ENCODE measurements at places on chromosomes 16 and 17.
A peak's percentile ranks its signal among the peaks of the same experiment; 100 is the strongest.

- no peak for DNase-seq
Measured at GRCh38 chr17:1197781-1198490, 18.2 kb upstream of the ABR start.

DNA sequence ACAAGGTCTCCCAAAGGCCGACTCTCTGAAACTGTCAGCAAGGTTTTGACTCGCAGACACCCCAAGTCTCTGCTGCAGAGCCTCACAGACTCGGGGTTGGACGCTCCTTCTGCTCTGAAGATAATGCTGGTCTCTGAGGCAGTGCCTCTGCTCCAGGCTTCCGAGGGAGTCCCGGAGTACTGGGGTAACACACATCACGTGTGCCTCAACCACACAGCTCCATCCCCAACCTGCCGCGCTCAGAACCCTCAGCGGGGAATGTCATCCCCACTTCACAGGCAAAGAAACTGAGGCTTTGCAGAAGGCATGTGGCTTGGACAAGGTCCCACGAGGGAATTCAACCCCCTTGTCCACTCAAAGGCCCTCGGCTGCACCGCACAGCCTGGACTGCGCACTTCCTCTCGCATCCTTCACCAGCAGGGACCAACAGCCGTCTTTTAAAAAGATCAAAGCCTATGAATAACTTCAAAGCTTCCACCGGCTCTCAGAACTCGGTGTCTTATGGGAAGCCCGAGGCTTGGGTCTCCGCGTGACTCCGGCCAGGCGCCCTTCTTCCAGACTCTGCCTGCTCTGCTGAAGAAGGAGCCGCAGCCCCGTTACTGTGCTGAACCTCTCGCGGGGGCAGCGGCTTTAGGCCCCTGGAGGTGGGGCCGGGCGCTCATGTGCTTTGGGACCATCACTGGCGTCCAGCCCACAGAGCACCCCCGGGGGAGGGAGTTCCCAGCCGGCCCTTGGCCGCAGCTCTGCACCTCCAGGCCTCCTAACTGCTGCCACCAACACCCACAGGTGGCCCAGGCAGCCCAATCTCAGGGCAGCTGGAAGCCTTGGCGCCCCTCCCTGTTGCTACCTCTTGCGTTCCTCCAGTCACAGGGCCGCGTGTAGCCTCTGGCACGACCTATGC is 2.2 kb downstream of the TMEM204 start:
- DNase-seq = no peak

DNA sequence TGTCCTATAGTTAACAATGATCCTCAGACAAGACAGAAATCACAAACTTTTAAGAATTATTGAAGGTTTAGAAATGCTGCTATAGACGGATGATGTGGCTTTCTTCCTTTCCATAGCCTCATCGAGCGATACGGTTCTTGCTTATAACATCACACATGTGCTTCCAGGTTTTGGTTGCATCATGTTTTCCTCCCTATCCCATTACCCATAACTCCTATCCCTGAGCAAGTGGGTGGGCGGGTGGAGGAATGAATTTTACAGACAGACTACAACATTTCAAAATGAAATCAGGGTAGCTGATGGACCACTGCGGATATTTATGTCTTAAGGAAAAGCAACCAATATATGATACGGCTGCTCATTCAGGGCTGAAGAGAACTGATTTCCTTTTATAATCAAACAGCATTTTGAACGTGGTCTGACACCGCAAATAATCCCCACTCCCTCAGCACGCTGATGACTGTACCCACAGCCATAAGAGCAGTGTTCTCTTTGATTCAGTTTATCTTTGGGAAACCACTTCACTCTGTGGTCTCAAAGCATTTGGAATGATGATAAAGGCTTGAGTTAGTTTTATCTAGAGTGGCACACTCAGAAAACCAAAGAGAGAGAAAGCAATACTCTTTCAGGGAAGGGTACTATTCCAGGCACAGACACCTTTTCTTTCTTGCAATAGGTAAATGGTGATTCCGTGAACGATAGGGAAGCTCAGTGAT is 4.6 kb upstream of the AKTIP start:
- no peak for DNase-seq

- no peak for DNase-seq
Measured at GRCh38 chr16:3971706-3972105, 91.2 kb upstream of the CREBBP start.

GRCh38 chr17:42920922-42921321 is 20.3 kb downstream of the G6PC1 start:
- DNase-seq = no peak

DNA sequence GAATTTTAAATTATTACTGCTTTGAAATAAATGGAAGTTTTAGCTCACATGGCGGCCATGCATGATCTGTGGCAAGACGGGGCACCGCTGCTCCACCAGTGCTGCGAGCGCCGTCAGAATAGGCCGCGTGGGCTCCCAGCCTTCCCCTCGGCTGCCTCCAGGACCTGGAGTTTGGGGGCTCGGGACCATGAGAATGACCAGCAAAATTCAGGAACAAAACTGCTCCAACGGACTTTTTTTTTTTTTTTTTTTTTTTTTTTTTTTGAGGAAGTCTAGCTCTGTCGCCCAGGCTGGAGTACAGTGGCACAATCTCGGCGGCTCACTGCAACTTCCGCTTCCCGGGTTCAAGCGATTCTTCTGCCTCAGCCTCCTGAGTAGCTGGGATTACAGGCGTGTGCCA is 38.3 kb upstream of the AKAP1 start:
- no peak for DNase-seq

- DNase-seq = no peak
Measured at GRCh38 chr17:36899250-36900159, 37.8 kb upstream of the LHX1 start.

GRCh38 chr17:27339198-27339835 is 45.4 kb downstream of the WSB1 start:
- DNase-seq = no peak

- DNase-seq = no peak
Measured at GRCh38 chr16:49452578-49452977, 79.0 kb downstream of the C16orf78 start.

- DNase-seq = no peak
Measured at GRCh38 chr16:81495321-81496234, 51.0 kb downstream of the CMIP start.

- no peak for DNase-seq
Measured at GRCh38 chr17:34319039-34319483, at the start of gene CCL8. TSS of gene CCL8 (plus strand) at chr17:34319435. CDS start at chr17:34319502, 67 bp downstream.

DNA sequence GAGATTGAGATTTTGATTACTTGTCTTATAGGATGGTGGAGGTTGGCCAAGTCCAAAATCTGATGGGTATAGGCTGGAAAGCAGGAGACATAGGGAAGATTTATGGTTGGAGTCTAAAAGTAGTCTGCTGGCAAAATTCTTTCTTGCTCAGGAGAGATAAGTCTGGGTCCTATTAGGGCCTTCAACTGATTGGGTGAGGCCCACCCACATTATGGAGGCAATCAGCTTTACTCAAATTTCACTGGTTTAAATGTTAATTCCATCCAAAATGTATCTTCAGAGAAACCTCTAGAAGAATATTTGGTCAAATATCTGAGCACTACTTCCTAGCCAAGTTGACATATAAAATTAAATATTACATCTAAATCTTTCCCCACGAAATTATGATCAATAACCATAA is 31.7 kb upstream of the CDH8 start:
- DNase-seq = no peak

GRCh38 chr16:84739349-84740124 is 39.7 kb downstream of the USP10 start:
- DNase-seq = no peak

DNA sequence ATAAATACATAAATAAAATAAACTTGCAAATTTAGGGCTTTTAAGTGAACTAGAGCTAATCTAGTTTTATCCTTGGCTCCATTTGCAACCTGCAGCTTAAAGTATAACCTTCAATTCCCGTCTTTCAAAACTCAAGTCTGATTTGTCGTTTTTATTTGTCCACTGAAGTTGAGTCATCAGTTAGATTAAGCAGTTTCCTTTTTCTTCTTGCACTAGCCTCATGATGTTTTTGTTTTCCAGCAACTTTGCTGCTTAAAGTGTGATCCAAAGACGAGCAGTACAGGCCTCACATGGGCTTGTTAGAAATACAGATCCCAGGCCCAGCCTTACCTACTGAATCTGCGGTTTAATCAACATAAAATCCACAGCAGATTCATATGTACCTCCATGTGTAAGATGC is 13.8 kb downstream of the ARSG start:
- DNase-seq = no peak

DNA sequence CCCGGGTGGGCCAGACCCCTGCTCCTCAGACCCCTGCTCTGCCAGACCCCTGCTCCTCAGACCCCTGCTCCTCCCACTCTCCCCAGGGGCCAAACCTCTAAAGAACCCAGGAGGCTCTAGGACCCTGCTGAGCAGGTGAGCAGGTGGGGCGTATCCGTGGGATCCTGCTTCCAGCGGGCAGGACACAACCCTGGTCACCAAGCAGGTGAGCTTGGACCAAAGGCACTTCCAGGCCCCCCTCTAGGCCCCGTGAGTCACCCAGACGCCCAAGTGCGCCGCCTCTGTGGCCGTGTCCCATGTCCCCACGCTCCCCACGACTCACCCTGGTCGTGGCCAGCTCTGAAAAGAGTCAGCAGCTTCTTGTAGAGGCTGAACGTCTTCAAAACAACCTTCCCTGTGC is 5.0 kb downstream of the CYBC1 start:
- no peak for DNase-seq

- DNase-seq = no peak
Measured at GRCh38 chr17:18040261-18040858, 1.2 kb downstream of the GID4 start.

- no peak for DNase-seq
Measured at GRCh38 chr17:59890720-59891119, 2.0 kb downstream of the TUBD1 start.

DNA sequence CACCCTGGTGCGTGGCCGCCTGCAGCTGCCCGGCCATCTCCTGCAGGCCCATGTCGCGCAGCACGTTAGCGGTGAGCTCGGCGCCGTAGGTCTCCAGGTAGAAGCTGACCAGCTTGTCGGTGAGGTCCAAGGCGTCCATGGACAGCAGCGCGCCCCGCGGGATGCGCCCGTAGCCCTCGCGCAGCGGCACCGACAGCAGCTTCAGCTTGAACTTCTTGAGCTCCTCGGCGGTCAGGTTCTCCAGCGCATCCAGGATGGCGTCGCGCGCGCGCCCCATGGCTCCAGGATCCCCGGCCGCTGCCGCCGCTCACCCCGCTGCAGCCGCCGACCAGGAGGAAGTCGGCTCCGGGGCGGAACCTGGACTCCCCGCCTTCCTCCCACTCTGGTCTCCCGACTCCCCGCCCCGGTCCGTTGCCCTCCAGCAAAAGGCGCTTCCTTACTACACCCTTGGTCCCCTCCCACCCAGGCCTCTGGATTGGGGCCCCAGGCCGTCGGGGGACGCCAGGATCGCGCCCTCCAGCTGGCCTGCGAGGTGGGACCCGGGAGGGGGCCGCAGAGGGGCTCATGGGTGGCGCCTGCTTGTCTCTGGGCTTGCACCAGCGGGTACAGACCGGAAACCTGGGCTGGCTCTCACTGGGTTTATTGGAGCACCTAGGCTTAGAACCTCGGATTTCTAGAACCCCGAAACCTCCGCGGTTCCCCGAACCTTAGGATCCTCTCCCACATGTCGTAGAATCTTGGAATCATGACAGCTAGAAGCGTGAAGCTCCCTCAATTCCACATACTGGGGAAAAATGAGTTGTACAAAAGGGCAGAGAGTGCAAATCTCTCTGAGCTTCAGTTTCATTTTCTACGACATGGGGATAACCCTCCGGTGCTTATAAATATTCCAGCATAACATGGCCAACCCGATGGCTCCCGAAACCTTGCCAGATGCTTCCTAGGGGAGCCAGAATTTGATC is at the start of gene PYCARD:
PYCARD (minus strand) TSS at position 347 of the 962 bp plus-strand sequence; CDS start at position 277, 70 bp downstream.
- no peak for DNase-seq

DNA sequence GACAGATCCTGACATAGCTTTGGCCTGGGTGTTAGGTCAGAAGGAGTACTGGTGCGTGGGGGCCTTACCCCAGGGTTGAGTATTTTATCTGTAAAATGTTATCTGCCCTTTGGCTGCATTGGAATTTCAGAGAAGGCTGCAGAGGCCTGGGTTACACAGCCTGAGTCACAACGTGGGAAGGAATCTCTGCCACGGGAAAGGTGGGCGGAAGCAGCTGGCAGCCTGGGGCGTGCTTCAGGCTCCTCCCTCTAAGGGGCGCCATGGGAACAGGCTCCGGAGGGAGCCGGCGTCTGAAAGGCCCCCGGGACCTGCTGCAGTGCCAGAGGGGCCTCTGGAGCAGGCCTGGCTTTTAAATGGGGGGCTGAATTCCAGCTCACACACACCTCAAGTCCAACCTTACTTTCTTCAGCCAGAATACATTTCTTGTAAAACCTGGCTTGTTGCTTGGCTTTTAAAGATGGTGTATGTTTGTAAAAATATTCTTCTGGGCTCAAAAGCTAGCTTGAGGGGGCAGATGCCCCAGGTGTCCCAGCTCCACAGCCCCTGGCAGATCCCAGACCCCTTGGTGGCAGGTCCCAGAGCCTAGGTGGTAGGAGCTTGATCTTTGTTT is 142.2 kb downstream of the RAB11FIP4 start:
- no peak for DNase-seq

DNA sequence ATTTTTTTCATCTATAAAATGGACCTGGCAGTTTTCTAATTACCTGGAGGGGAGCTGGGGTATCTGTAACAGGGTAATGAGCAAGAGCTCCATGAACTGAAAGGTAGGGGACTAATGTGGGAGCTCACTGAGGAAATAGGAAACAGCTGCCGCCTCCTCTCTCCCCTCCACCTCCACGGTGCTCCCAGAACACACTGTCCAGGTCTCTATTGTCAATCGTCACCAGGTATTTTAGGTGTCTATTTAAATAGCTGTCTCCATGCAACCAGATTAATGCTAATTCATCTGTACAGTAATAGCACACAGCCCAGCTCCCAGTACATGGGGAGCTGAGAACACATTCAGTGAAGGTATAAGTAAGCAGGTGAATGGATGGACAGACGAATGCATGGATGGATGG is 233.3 kb downstream of the GRIN2A start:
- DNase-seq = no peak

DNA sequence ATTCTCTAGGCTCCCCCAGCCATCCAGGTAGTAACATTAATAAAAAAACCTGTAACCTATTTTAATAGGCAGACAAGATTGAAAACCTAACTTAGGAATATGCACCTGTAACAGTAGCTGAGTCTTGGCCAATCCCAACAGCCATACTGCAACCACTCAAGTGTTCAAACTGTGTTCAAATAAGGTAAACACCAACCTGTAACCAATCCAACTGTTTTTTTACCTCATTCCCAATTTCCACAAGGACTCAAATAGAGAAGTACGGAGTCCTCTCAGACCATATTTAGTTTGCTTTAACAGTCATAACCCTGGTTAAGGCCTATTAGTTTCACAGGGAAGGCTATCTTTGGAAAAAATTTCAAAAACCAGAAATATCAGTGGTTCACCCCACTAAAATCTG is 40.4 kb upstream of the NOS2 start:
- no peak for DNase-seq

GRCh38 chr16:68529931-68530701 is 9.0 kb upstream of the ZFP90 start:
- peak; percentile 85 for DNase-seq

DNA sequence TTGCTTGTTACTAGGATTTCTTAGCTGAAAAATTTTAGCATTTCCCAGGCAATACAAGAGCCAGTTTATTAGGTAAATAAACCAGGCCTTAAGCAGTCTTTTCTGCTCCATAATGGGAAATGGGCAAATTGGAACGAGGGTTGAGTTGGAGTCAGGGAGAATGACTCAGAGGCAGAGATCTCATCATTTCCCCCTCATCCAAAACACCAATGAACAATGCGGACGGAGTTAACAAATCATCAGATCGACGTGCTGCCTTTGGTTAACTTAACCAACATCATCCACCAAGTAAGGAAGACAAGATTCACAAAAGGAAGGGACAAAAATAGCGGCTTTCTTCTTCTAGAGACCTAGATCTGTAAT is 243.5 kb downstream of the STX8 start:
- DNase-seq = no peak

- no peak for DNase-seq
Measured at GRCh38 chr17:75124819-75125162, 6.8 kb downstream of the NT5C start.

Data from NCI-H187 (cell line).